Trophoblast cell (in vitro differentiated cells and primary cell): ENCODE measurements at places on chromosomes 4 and X.
A peak's percentile ranks its signal among the peaks of the same experiment; 100 is the strongest.

DNA sequence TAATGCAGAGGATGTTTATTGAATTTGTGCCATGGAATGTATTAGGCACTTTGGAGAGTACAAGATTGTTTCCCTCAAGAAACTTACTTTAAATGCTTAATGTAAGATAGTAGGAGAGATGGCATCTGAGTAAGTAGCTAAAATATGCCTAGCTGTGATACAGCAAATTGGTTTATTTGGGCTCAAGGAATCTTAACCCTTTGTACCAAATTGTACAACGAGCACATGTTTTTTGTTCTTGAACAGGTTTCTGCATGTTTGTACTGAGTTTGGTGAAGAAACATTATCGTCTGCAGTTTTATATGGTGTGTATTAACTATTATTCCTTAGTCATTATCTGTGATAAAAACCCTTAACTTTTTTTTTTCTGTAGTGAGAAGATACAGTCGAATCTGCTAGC, 48.6 kb downstream of the CDS1 start:
- no peak for DNase-seq
- no peaks in the 10 kb centered on the region for H3K4me1 ChIP-seq
- H3K4me3 ChIP-seq, result no peak overlapping the region
- no peaks in the 10 kb centered on the region for H3K27me3 ChIP-seq
- no peaks in the 10 kb centered on the region for H3K36me3 ChIP-seq

- DNase-seq, result no peak
- H3K27me3 ChIP-seq, result peaks cover 56% of the 10 kb centered on the region
- H3K36me3 ChIP-seq, result no peaks in the 10 kb centered on the region
- H3K4me1 ChIP-seq, result no peaks in the 10 kb centered on the region
Measured at GRCh38 chr4:1401409-1402020, 4.7 kb downstream of the NKX1-1 start.

GRCh38 chr4:163966612-163967011, 472.1 kb downstream of the TMA16 start:
- no peaks in the 10 kb centered on the region for H3K36me3 ChIP-seq
- H3K4me1 ChIP-seq, result no peaks in the 10 kb centered on the region
- no peak overlapping the region for H3K27ac ChIP-seq

GRCh38 chrX:13164611-13165010, 120.2 kb upstream of the FAM9C start:
- no peak overlapping the region for H3K4me3 ChIP-seq
- no peaks in the 10 kb centered on the region for H3K27me3 ChIP-seq
- peaks cover 4% of the 10 kb centered on the region for H3K4me1 ChIP-seq
- no peak overlapping the region for H3K27ac ChIP-seq
- H3K36me3 ChIP-seq, result no peaks in the 10 kb centered on the region

- H3K27me3 ChIP-seq, result no peaks in the 10 kb centered on the region
- DNase-seq, result no peak
- no peak overlapping the region for H3K4me3 ChIP-seq
- no peaks in the 10 kb centered on the region for H3K4me1 ChIP-seq
Measured at GRCh38 chrX:69961365-69962072, 88.2 kb downstream of the AWAT2 start.

DNA sequence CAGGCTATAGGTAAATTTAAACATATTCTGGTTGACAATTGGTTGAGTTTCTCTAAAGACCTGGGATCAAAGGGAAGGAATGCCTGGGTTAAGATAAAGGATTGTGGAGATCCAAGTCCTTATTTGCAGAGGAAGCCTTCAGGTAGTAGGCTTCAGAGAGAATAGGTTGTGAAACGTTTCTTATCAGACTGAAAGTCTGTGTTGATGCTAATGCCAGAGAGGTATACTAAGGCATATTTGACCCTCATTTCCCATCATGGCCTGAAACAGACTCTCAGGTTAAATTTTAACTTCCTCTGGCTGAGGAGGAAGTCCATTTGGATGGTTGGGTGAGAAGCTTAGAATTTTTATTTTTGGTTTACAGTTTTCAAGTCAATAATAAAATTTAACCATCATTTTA, 48.1 kb downstream of the UGT2A2 start:
- no peaks in the 10 kb centered on the region for H3K4me1 ChIP-seq
- H3K27ac ChIP-seq, result no peak overlapping the region
- no peaks in the 10 kb centered on the region for H3K36me3 ChIP-seq
- no peak overlapping the region for H3K4me3 ChIP-seq
- H3K27me3 ChIP-seq, result no peaks in the 10 kb centered on the region

DNA sequence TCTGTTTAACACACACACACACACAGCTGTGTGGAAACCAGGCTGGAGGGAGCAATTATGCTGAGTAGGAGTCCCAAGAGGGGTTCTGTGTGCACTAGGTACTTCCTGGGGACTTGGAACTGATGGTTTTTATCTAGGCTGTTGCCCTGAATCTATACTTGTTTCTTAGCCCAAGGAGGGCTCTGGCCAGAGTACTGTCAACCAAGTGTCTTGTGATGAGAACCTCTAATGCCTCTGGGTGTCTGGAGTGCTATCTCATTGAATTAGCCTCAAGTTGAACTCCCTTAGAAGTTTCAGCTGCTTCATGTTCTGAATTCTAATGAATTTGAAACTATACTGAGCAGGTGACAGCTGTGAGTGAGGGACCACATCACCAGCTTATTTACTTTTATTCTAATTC, 16.6 kb downstream of the ARHGAP24 start:
- peaks cover 6% of the 10 kb centered on the region for H3K4me1 ChIP-seq
- no peaks in the 10 kb centered on the region for H3K36me3 ChIP-seq
- no peak for DNase-seq
- no peaks in the 10 kb centered on the region for H3K27me3 ChIP-seq
- H3K27ac ChIP-seq, result peak overlapping the region; percentile 20
- H3K4me3 ChIP-seq, result no peak overlapping the region

DNA sequence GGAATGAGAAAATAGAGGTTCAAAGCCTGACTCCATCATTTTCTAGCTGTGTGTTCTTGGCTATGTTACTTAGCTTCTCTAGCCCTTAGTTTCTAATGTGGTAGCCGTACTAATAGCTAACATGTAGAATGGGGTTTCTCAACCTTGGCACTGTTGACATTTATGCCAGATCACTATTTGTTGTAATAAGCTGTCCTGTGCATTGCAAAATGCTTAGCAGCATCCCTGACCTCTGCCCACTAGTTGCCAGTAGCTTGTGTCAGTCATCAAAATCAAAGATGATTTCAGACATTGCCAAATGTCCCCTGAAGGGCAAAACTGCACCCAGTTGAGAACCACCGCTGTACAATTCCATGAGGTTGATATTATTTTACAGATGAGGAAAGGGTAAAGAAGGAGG, 18.3 kb upstream of the ADAMTS3 start:
- DNase-seq, result no peak
- H3K4me1 ChIP-seq, result no peaks in the 10 kb centered on the region
- H3K36me3 ChIP-seq, result no peaks in the 10 kb centered on the region
- no peaks in the 10 kb centered on the region for H3K27me3 ChIP-seq
- no peak overlapping the region for H3K27ac ChIP-seq

GRCh38 chr4:165464376-165464775, 85.6 kb downstream of the CPE start:
- no peaks in the 10 kb centered on the region for H3K27me3 ChIP-seq
- peaks cover 2% of the 10 kb centered on the region for H3K36me3 ChIP-seq
- no peak for DNase-seq
- peaks cover 6% of the 10 kb centered on the region for H3K4me1 ChIP-seq
- no peak overlapping the region for H3K4me3 ChIP-seq

DNA sequence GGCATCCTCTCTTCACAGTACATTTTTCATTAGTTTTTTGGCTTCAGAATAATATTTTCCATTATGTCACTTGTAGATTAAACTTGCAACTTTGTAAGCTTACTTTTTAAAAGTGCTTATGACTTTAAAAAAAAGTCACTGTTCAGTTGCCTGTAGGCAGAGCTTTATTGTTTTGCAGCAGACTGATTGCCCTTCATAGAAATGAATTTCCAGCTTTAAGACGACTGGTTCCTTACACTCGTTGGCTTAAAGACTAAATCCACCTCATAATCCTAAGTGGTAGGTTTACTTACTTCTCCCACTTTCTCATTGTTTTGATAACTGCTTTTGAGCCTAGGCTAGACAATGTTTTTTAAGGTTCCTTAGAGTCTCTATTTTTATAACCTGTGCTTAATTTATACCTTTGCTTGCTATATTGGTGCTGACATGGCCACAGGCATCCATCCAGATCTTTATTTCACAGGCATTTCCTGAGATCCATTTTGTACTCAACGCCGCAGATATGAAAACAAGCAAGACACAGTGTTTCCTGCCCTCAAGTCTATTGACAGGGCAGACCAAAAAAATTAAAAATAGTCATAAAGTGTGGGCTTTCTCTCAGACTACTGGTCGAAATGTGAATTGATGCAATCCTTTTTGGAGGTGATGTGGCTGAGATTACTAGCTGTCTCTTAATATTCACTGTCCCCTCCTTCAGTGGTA, 12.6 kb upstream of the IL13RA2 start:
- no peak overlapping the region for H3K27ac ChIP-seq
- no peaks in the 10 kb centered on the region for H3K4me1 ChIP-seq
- H3K36me3 ChIP-seq, result no peaks in the 10 kb centered on the region
- no peak overlapping the region for H3K4me3 ChIP-seq
- DNase-seq, result no peak

GRCh38 chr4:38734911-38735310, 47.9 kb downstream of the TLR10 start:
- H3K4me3 ChIP-seq, result no peak overlapping the region
- H3K27ac ChIP-seq, result no peak overlapping the region
- no peaks in the 10 kb centered on the region for H3K4me1 ChIP-seq
- no peaks in the 10 kb centered on the region for H3K27me3 ChIP-seq
- no peaks in the 10 kb centered on the region for H3K36me3 ChIP-seq

DNA sequence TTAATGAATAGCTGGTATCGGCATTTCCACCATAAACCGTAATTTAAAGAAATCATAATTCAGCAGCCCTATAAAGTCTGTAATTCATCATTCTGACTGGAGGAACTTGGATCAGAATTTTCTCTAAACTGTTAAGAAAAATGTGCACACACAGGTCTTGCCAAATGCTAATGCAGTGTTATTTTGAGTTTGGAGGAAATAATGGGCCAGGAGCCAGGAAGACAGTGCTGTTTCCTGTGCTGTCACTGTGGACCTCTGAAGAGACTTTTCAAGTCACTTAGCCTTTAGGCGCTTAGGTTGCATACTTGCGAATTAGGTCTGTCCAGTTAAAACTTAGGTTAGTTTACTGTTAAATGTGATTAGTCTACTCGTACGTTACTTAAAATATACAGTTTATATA, 137.5 kb upstream of the ANXA3 start:
- H3K4me3 ChIP-seq, result no peak overlapping the region
- H3K27me3 ChIP-seq, result no peaks in the 10 kb centered on the region
- no peak for DNase-seq
- H3K4me1 ChIP-seq, result no peaks in the 10 kb centered on the region
- H3K36me3 ChIP-seq, result peaks cover 6% of the 10 kb centered on the region

- no peak overlapping the region for H3K4me3 ChIP-seq
- H3K27me3 ChIP-seq, result no peaks in the 10 kb centered on the region
- DNase-seq, result no peak
- H3K27ac ChIP-seq, result no peak overlapping the region
- H3K36me3 ChIP-seq, result no peaks in the 10 kb centered on the region
Measured at GRCh38 chrX:13587786-13588477, 18.5 kb downstream of the EGFL6 start.

DNA sequence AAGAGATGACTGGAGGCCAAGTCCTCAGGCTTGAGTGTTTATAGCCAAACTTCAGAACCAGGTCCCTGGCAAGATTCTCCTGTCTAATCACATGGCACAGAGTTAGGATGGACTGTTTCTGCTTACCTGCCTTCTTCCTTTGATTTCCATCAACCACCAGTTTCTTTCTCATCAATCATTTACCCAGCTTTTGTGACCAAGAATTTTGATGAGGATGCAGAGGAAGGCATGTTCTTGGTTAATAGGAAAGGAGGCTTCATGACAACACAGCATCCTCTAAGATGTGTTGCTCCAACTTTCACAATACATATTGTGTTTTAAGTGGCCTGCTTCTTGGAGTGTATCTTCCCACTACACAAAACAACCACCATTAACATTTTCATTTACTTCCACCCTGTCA, 65.3 kb downstream of the NFKB1 start:
- H3K27ac ChIP-seq, result no peak overlapping the region
- H3K36me3 ChIP-seq, result peaks cover 1% of the 10 kb centered on the region
- no peak for DNase-seq

GRCh38 chr4:152281822-152282221, 254.1 kb downstream of the FBXW7 start:
- H3K4me1 ChIP-seq, result peaks cover 11% of the 10 kb centered on the region
- no peak overlapping the region for H3K4me3 ChIP-seq
- no peak for DNase-seq
- no peak overlapping the region for H3K27ac ChIP-seq
- H3K36me3 ChIP-seq, result no peaks in the 10 kb centered on the region

- H3K27me3 ChIP-seq, result no peaks in the 10 kb centered on the region
- no peaks in the 10 kb centered on the region for H3K4me1 ChIP-seq
- no peaks in the 10 kb centered on the region for H3K36me3 ChIP-seq
- H3K4me3 ChIP-seq, result no peak overlapping the region
Measured at GRCh38 chrX:119512146-119512800, 44.0 kb downstream of the SLC25A5 start.

- no peaks in the 10 kb centered on the region for H3K4me1 ChIP-seq
- no peaks in the 10 kb centered on the region for H3K36me3 ChIP-seq
- H3K27me3 ChIP-seq, result no peaks in the 10 kb centered on the region
- DNase-seq, result no peak
Measured at GRCh38 chr4:83725336-83726085, 189.6 kb downstream of the GPAT3 start.

GRCh38 chrX:37825215-37825842, 22.0 kb downstream of the DYNLT3 start:
- H3K4me1 ChIP-seq, result no peaks in the 10 kb centered on the region
- no peak overlapping the region for H3K4me3 ChIP-seq
- H3K36me3 ChIP-seq, result no peaks in the 10 kb centered on the region
- H3K27me3 ChIP-seq, result no peaks in the 10 kb centered on the region

- no peak overlapping the region for H3K27ac ChIP-seq
- H3K36me3 ChIP-seq, result no peaks in the 10 kb centered on the region
- no peaks in the 10 kb centered on the region for H3K27me3 ChIP-seq
- no peaks in the 10 kb centered on the region for H3K4me1 ChIP-seq
Measured at GRCh38 chr4:108492816-108493595, 127.4 kb upstream of the RPL34 start.

DNA sequence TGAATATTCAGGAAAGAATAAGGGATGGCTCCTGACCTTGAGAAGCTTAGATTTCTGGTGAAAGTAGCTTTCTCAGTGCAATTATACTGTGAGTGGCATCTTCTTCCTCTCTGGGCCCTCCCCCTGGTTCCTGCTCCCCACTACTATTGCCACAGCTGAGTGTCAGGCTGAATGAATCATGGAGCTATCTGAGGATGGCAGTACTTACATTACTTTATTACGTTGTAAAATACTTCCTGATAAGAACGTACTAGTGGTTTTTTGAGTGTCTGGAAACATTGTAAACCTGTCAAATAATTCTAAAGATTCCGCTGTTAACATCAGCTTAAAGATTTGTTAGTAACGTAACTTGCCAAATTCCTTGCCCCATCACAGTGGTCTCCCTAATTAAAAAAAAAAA, 36.2 kb downstream of the ARHGAP10 start:
- H3K4me1 ChIP-seq, result peaks cover 4% of the 10 kb centered on the region
- no peaks in the 10 kb centered on the region for H3K27me3 ChIP-seq
- no peak for DNase-seq
- H3K4me3 ChIP-seq, result no peak overlapping the region

- no peak for DNase-seq
- no peaks in the 10 kb centered on the region for H3K27me3 ChIP-seq
- H3K4me3 ChIP-seq, result no peak overlapping the region
Measured at GRCh38 chr4:147233-147632, 22.9 kb downstream of the ZNF718 start.

- H3K27ac ChIP-seq, result no peak overlapping the region
- no peaks in the 10 kb centered on the region for H3K27me3 ChIP-seq
- no peaks in the 10 kb centered on the region for H3K4me1 ChIP-seq
- no peaks in the 10 kb centered on the region for H3K36me3 ChIP-seq
- no peak overlapping the region for H3K4me3 ChIP-seq
- no peak for DNase-seq
Measured at GRCh38 chr4:28518561-28519165, 1658.0 kb downstream of the STIM2 start.
